CD4-positive, CD25-positive, alpha-beta regulatory T cell (primary cell): ENCODE measurements at places on chromosomes 5 and 9.
A peak's percentile ranks its signal among the peaks of the same experiment; 100 is the strongest.

GRCh38 chr5:133232011-133232410, 180.2 kb downstream of the HSPA4 start:
- DNase-seq = no peak

DNA sequence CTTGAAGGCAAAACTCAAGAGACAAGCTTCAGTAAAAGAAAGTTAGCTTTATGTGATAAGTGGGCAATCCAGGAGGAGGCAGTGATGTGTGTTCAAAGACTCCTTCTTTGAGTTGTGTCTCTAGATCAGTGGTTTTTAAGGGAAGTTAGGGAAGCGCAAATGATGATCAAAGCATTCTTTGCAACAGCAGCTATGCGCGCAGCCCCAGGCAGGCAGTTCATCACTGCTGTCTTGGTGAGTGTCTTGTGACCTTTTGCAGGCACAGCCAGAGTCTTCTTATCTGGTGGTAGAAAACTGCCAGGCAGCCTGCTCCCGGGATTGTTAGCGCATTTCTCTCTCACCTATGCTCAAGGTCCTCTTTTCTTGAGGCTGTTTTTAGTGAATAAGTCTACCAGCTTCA, 40.3 kb upstream of the CLK4 start:
- DNase-seq = no peak

GRCh38 chr5:31380049-31380448, 151.8 kb downstream of the DROSHA start:
- no peak for DNase-seq

GRCh38 chr5:133421394-133421793, 190.9 kb downstream of the FSTL4 start:
- no peak for DNase-seq

DNA sequence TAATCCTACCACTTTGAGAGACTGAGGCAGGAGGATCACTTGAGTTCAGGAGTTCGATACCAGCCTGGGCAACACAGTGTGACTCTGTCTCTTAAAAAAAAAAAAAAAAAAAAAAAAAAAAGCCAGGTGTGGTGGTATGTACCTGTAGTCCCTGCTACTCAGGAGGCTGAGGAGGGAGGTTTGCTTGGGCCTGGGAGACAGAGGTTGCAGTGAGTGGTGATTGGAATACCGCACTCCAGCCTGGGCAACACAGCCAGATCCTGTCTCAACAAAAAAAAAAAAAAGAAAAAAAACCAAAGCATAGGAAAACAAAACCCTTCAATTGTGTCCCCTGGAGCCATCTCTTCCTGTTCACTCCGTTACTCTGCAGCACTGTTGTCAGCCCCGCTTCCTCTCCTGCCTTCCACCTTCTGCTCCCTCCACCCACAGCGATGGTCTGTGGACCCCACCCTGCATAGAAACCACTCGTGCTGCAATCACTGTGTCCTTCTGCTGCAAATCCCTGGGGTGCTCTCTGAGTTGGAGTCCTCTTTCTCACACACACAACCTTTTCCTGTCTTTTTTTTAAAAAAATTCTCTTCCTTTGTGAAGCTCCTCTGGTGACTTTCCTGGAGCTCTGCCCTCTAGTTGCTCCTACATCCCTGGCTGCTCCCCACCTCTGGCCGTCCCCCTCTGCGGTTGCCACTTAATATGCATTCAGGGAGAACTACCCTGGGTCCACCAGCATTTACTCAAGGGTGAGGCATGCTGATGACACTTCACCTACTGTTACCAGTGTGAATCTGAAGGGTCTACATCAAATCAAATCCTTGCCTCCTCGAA, 22.2 kb downstream of the CCT5 start:
- no peak for DNase-seq

DNA sequence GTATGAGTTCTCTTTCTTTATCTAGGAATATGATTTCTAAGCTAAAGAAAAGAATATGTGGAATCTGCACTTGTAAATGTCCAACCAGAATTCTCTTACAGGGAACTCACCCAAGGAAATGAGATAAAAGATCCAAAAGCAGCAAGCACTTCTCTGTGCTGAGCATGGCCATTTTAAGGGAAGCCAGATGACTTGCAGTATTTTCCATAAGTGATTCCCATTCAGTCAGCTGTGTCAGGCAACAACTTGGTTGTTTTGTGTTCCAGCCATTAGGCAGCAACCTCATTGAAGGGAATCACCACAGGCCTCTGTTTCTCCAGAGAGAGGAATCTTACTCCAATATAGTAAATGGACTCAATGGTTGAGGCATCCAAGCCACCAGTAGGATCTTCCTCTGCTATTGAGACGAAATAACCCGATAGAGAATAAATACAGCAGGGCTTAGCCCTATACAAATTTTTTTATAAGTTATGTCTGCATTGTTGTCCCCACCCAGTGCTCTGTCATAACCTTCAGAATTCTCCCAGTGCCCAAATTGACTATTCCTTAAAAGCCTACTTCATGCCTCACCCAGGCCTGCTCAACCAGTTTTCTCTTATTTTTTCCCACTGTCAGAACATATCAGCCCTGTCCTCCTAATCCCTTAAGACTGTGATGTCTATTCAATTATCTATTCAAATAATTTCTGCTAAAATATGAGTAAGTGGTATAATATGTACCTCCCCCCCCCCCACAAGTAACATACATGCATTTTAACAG, 236.6 kb downstream of the PJA2 start:
- no peak for DNase-seq

GRCh38 chr9:98317134-98317857, 61.8 kb upstream of the TBC1D2 start:
- no peak for DNase-seq

DNA sequence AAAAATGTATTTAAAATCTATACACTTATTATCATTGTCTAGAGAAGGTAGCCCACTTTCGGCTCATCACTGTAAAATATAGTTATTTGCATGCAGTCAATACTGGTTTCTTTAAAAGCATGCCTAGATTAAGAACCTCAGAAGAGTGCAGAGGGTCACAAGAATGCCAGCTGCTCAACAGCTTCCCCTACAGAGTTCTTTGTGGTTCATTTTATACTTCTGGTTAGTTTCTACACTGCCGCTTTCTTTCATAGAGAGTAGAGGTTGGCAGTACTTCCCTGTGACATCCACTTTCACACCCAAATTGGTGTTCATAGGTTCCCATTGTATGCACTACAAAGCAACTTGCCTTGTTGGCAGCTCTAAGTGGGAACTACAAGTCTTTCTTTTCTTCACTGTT, 137.3 kb downstream of the KIAA0825 start:
- no peak for DNase-seq

DNA sequence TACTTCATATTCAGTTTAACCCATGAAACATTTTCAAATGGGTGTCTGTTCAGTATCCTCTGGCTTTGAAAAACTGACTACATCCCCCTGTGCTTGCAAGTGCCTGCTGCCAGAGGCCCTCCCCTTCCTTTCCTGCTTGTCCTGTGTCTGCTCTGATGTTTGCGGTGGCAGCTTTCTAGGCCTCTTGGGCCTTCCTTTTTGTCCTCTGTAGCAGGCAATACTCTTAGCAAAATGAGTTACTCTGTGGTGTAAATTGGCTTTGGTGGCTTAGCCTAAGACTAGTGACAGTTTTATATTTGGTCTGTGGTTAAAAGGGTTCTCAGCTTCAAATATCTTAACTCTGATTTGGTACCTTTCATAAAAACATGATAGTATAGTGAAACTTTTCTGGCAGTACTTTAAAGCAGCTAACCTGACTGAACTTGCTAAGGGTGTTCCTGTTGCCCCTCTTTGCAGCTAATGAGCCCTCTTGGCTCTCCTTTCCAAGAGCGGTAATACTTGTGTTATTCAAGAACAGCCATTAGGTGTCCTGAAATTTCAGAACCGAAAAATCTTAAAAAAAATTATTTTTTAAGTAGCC, 76.6 kb downstream of the GOLM1 start:
- DNase-seq = peak; percentile 54

GRCh38 chr5:179331591-179332375, 13.5 kb downstream of the ADAMTS2 start:
- DNase-seq = no peak

DNA sequence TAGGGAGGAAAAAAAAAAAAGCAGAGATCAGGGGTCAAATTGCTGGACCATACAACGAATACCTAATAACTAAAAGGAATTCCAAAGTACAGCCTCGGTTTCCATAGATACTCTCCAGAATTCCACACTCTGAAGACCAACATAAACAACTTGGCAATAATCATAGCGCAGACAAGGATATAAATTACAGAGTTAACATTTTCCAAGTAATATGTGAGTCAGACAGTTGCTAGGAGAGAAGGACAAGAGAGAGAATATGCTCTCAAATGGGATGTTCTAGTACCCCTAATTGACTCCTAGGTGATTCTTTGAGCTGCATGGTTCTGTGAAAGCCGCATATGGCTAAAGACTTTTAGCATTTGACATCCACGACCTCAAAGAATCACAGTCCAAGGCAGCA, 165.2 kb downstream of the FRMD3 start:
- no peak for DNase-seq

- no peak for DNase-seq
These were observed 214.7 kb downstream of the MAST4 start for GRCh38 chr5:66810848-66811261.

DNA sequence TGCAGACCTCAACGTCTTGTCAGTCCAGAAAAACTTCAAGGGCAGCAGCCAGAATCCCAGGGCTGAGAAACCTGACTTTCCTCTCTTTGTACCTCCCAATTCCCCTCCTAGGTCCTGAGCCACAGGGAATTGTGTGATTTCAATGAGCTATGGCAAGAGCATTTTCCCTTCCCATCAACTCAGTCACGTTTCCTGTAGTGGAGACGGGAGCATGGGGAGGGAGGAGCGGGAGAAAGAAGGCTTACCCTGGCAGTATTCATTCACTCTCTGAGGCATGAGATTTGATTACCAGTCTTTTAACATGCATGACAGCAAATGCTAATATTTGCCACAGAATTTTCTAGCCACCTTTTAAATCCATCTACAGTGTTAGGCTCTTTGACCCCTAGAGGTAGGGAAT, 109.4 kb upstream of the TBCA start:
- no peak for DNase-seq

DNA sequence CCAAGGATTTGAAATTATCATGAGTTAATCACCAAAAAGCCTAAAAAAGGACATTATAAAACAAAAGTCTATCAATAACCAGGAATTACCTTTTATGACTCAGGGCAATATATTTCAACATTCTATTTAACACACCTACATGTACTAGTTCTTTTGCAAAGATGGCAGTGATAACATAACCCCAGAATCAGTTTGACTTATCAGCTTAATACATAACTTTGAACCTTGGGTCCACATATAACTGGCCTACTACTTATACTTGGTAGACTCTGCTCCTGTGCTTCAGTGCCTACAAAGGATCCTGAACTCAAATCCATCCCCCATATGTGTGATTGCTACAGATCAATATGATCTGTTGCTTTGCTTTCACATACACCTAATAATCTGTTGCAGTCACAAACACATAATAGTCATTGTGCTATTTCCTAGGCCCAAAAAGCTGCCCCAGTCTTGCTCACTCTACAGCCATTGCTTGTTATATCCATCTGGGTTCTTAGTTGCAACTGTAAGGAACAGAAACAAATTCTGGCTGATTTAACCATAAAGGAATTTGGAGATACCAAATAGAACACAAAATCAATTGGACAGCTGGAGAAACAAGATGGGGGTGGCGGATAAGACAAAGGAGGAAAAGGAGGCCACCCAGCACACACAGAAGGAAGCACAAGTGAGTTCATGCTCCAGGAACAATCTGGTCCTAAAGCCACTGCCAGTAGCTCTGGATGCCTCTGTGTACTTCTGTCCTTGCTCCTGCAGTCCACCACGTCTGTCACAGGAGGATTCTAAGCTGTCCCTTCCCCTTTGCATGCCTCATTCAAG, 25.5 kb downstream of the DEPDC1B start:
- no peak for DNase-seq

DNA sequence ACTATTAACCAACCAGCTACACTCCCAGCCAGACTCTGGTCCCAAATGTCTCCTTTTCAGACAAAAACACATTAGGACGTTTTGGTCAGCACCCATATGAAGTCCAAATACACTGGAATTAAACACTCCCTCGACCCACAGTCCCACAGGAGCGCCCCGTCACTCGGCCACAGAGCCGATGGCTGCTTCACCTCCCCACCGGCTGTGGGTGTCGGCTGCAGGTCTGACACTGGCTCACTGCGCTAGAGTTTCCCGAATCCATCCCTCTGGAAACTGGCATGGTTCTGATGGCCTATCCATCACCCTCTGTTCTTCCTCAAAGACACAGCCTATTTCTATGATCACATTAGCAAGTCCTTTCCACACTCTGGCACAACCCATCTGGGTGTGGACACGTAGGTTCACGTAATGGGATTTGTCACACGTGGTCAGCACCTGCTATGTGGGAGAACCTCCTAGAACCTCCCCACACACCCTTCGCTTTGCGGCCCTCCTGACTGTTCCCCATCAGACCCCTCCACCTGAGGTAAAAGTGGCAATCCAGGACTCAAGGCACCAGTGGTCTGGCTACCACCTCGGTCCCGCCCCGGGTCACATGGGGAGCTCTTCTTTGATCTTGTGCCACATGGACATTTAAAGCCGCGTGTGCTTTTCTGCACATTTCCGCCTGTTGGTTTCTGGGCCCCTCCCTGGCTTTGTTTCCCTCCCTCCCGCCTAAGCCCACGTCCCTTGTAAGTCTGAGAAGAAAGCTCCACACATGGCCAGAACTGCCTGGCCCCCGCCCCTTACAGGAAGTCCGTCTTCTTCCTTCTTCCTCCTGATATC, 131.1 kb upstream of the PHYKPL start:
- DNase-seq = no peak

DNA sequence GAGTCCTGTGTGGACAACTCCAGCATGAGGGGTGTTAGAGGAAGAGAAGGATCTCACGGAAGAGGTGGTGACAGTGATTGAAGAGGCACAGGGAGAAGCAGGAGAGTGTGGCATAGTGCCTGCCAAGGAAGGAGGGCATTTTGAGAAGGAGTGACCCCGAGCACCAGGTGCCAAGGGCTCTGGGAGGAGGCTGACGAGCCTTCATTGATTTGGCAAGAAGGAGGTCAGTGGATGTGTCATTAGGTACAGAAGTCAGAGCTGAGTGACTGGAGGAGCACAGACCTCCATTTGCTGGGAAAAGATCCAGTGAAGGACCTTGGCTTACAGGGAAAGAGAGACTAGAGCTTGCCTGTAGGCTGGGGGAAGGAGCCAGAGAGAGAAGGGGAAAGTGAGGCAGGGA, 70.3 kb upstream of the ANGPTL2 start:
- DNase-seq = no peak
